Common myeloid progenitor, CD34-positive (primary cell): ENCODE measurements at places on chromosomes 3 and 15.

DNA sequence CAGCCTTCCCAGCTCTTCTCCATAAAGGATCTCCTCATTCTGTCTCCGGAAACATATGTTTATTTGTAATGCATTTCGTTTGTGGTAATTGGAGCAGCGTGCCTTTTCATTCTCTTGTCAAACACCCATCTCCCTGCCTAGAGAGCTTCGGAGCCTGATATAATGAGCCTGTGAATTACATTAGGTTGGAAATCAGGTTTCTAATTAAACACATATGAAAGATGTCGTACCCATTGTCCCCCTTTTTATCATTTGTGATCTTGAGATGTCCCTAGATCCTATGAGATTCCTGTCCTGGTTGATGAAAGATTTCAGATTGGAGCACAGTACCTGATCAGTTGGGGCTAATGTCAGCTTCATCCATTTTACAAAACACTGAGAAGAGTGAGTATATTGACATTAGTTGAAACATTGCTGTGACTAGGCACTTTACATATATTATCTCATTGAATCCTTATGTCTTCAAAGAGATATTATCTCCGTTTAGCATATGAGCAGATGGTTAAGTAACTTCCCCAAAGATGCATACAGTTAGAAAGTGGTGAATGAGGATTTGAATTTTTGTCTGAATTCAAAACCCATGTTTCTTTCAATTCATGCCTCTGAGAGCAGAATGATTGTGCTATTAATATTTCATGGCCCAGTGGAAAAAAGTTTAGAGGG, 23.1 kb downstream of the SYN2 start:
- DNase-seq: no peak

DNA sequence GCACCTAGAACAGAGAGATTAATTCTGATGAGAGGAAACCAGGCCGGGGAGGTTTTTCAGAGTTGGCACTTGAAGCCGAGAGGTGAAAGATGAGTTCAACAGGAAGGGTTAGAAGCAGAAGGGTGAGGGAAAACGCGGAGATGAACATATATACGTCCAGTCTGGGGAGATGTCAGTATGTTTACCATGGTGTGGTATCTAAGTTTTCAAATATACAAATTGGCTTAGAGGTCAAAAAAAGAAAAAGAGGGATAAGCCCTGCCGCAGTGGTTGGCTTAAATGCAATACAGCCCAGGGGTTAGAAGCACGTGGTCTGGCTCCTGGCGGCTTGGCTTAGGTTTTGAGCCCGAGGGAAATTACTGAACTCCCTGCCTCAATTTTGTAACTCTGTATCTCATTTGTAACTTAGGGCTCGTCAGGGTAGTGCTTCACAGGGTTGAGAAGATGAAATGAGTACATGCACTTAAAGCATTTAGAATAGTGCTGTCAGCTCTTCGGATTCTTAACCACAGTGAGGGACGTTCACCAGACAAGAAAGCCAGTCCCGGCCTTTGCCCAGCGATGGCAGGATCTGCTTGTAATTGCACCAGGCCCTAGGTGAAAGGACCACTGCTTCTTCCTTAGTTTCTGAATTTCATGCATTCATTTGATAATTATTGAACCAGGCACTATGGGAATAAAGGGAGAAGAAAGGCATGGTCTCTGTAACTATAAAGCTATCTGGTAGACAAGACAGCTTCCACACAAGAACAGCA, 6.4 kb downstream of the HES1 start:
- DNase-seq: no peak

GRCh38 chr3:38538773-38539353, 42.7 kb downstream of the EXOG start:
- DNase-seq: no peak

GRCh38 chr3:78792212-78792611, 975.6 kb downstream of the ROBO1 start:
- no peak for DNase-seq
